ENCODE measurements at places on chromosomes 13 and 19.

DNA sequence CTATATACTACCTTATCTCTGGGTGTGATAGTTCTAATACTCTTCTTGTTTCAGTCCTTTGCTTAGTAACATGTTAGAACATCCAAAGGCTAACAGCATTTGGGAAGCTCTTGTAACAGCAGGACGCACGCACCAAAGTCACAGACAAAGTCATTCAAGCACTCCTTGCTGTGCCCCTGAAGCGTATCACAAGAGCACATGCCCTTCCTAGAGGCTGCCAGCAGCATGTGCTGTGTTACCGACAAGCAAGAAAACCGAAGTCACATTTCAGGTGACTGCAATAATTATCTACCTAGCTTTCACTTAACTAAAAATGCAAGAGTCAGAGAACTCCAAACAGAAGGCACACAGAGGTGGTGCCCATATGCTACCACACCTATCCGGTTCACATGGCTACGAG is 194.1 kb downstream of the KLF12 start:
- DNase-seq, result no peak

GRCh38 chr13:113083402-113084061 is 22.1 kb upstream of the F7 start:
- DNase-seq, result no peak

GRCh38 chr13:48126944-48127830 is 32.3 kb upstream of the MED4 start:
- peak; percentile 83 for DNase-seq

DNA sequence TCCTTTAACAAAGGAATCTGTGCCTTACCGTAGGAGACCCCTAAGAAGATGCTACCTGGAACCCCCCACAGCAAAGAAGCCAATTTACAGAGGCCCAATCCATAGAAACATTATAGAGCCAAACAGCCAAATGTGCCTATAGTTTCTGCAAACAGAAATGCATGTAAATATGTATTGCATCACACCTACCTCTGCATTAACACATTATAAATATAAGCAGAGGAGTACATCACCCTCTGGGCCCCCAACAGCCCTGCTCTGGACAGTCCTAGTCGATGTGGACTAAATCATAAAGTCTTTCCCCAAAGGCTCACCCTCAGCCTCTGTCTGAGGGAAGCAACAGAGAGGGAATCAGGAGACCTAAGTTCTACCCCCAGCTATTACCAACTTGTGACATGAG is 25.7 kb downstream of the ZNF541 start:
- DNase-seq, result no peak

- no peak for DNase-seq
Measured at GRCh38 chr13:26614721-26615120, 57.2 kb downstream of the WASF3 start.

- DNase-seq, result no peak
Measured at GRCh38 chr13:80469853-80470381, 129.0 kb upstream of the SPRY2 start.

GRCh38 chr13:51645154-51645650 is 60.9 kb downstream of the WDFY2 start:
- DNase-seq, result peak; percentile 78

GRCh38 chr19:6767357-6768235 is at the start of gene SH2D3A:
Gene SH2D3A, minus strand, starts transcription at chr19:6767435. Its CDS starts 3,687 bp downstream, at chr19:6763748.
- peak; percentile 94 for DNase-seq

DNA sequence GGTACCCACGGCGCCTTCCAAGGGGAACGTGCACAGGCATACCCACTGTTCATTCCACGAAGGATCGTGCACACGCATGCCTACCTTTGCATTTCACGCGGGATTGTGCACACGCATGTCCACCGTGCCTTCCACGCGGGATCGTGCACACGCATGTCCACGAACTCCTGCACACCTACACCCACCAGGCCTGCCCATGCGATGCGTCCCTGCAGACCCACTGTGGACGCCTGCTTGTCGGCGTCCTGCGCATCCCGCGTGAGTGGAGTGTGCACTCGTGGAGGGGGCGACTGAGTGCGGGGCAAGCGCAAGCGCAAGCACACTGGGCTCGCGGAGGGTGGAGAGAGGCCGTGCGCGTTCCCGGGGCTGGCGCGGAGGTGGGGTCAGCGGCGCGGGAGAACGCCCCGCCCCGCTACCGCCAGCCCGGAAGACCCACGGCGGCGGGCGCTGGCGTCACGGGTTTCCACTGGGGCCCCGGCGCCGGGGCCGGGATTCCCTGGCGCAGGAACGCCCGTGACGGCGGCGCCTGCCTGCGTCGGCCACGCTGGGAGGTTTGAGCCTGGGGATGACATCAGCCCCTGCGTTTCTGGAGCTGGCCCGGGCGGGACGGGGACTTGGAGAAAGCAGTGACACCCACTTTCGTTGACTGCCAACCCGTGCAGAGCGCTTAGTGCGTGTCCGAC is 18.7 kb downstream of the GADD45B start:
- DNase-seq, result peak; percentile 32

- DNase-seq, result no peak
Measured at GRCh38 chr13:110973007-110973700, 58.3 kb upstream of the ANKRD10 start.

DNA sequence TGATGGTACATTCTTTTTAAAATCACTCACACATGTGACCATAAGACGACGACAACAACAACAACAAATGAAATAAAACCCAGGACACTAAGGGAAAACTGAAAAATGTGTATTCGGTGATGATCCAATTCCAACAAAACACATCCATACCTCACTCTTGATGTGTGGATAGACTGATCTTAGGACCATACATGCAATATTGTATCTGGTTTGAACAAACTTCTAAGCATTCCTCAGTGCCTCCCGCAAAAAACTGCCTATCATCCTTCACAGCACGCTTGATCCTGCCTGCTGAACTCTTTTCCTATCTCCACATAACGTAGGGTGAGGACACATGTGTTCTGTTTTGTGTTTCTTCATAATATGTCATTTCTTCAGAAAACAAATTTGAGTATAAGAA is 415.2 kb downstream of the KCTD12 start:
- DNase-seq, result no peak

GRCh38 chr13:90321281-90321931 is 1026.1 kb upstream of the MIR17HG start:
- no peak for DNase-seq

DNA sequence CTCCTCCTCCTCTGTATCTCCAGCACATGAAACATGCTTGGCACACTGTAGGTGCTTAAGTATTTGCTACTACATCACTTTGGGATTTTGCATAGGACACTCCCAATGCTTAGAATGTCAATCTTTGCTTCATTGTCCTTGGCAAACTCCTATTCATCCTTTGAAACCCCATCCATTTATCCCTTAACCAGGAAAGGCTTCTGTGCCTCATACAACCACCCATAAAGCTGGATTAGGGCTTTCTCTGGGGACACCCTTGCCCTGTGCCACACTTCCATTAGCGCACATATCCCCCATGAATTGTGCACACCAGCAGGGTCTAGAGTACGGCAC is 5.8 kb upstream of the EPS8L1 start:
- DNase-seq, result no peak
